ENCODE measurements at places on chromosomes 2 and 18.

DNA sequence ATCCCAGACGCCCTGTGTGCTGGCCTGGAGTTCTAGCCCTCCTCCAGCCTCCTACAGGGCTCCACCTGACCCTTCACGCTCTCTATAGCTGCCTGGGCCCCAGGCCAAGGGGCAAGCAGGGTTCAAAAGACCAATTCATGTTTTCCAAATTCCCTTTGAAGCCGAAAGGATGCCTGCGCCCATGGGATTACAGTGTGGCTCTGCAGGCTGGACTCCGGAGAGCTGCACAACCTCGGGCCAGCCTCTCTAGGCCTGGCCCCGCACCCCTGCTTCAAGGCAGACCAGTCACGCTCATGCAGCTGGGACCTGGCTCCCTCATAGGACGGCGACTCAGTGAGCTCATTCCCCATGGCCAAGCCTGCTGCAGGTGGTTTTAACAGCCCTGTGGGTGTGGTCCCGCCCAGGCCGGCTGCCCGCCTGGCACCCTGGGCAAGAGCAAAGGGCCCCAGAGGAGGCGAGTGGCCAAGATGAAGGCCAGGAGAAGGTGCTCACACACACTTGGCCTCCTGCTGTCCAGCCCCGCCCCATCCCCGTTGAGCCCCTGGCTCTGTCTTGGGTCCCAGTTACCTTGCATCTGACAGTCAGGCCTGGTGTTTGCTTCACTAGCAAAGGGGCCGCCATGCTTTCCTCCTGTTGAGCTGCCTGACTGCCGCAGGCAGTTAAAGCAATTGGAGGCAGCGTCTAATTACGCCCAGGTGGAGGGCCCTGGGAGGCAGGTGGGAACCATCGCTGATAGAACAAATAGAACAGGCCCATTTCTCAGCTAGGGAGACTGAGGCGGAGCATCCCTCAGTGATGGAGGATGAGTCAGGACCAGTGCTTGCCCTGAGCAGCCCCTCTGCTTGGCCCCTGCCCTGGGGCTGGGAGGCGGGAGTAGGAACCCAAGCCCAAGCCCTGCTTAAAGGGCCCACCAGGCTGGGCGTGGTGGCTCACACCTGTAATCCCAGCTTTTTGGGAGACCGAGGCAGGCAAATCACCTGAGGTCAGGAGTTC is 56.9 kb downstream of the SMAD7 start:
- no peak for DNase-seq

GRCh38 chr18:50832754-50833153 is 12.9 kb upstream of the MRO start:
- DNase-seq: no peak

GRCh38 chr2:233853883-233854240 is 473 bp downstream of the HJURP start:
- DNase-seq: no peak

DNA sequence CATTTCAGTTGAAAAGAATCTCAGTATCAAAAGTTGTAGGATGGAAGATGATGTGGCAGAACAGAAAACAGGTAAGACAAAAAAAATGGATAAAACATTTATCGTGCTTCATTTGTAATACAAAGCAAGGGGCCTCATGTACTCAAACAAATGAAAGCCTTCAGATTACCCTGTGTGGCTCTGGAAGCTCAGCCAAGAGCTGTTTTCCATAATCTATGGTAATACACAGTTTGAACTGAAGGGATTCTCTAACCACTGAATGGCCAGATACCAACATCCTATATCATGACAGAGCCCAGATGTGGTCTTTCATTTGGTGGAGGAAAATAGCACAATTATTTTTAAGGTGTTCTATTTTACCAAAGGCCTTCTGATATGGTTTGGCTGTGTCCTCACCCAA is 272.1 kb upstream of the RND3 start:
- no peak for DNase-seq

- no peak for DNase-seq
These were observed 103.1 kb upstream of the THOC1 start for GRCh38 chr18:370751-371608.
